ENCODE measurements at places on chromosomes 5 and 9. TPM values are rescaled to one million over a fixed set of nuclear protein-coding genes. Genes with fewer than 3 reads are reported as not detected.

Gene PCDHGA10
- total RNA-seq = 11.3 TPM

Gene TMEM267
- 8.1 TPM for total RNA-seq

Gene FAM221B
- total RNA-seq = 7.2 TPM

Gene SLC4A9
- total RNA-seq = 0.81 TPM

Gene FAM151B
- total RNA-seq = 5.0 TPM

Gene NMUR2
- total RNA-seq = 5.0 TPM

Gene OSMR
- 18.3 TPM for total RNA-seq

Gene MPDZ
- total RNA-seq = 42.8 TPM

Gene IRX2
- total RNA-seq = 9.1 TPM

Gene ASPN
- total RNA-seq = 0.12 TPM

Gene ATP6V0E1
- 124 TPM for total RNA-seq

Gene TSPAN17
- 31.7 TPM for total RNA-seq

Gene IFNA7
- total RNA-seq = not detected

Gene CHSY3
- 4.8 TPM for total RNA-seq

Gene LCP2
- total RNA-seq = 11.5 TPM

Gene GFPT2
- total RNA-seq = 17.9 TPM

Gene HMCN2
- 15.5 TPM for total RNA-seq

Gene TSSK1B
- 68.7 TPM for total RNA-seq

Gene FBN2
- total RNA-seq = 17.5 TPM

Gene ERCC6L2
- total RNA-seq = 100 TPM

Gene CNTNAP3B
- total RNA-seq = 26.2 TPM

Gene TMEFF1
- total RNA-seq = 5.9 TPM

Gene KCNMB1
- 2.5 TPM for total RNA-seq

Gene WNK2
- total RNA-seq = 50.5 TPM

Gene SHOC1
- total RNA-seq = 36.8 TPM

Gene MARCOL
- not detected for total RNA-seq

Gene LCN1
- not detected for total RNA-seq

Gene SLC46A2
- total RNA-seq = 2.4 TPM

Gene OR1Q1
- not detected for total RNA-seq

Gene PCDHGB2
- 20.4 TPM for total RNA-seq

Gene SLC25A48
- 0.71 TPM for total RNA-seq
